ENCODE measurements at places on chromosomes 16 and 17.

DNA sequence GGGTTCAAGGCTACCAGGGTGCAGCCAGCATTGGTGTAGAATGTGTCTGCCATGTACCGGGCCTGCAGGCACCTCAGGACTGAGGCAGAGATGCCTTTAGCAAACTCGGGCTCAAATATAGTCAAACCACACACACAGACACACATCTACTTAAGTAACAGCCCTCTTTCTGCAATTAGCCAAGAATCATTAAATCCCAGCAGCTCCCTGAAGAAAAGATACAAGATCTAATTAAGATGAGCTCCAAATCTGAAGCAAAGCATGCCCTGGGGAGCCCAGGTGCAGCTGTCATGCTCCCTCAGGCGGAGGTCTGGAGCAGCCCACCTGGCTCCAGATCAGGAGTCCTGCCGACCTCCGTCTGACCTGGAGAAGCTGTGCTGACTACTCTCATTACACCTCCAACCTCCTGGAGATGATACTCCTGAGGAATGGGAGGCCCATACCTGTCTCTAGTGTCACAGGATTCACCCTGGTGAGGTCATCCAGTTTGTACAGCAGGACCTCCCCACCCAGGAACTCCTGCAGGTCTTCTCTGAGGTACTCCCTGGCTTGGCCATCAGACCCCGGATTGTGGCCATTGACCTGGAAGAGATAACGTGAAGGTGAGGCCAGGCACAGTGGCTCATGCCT is 6.9 kb downstream of the MYO19 start:
- DNase-seq, result no peak

DNA sequence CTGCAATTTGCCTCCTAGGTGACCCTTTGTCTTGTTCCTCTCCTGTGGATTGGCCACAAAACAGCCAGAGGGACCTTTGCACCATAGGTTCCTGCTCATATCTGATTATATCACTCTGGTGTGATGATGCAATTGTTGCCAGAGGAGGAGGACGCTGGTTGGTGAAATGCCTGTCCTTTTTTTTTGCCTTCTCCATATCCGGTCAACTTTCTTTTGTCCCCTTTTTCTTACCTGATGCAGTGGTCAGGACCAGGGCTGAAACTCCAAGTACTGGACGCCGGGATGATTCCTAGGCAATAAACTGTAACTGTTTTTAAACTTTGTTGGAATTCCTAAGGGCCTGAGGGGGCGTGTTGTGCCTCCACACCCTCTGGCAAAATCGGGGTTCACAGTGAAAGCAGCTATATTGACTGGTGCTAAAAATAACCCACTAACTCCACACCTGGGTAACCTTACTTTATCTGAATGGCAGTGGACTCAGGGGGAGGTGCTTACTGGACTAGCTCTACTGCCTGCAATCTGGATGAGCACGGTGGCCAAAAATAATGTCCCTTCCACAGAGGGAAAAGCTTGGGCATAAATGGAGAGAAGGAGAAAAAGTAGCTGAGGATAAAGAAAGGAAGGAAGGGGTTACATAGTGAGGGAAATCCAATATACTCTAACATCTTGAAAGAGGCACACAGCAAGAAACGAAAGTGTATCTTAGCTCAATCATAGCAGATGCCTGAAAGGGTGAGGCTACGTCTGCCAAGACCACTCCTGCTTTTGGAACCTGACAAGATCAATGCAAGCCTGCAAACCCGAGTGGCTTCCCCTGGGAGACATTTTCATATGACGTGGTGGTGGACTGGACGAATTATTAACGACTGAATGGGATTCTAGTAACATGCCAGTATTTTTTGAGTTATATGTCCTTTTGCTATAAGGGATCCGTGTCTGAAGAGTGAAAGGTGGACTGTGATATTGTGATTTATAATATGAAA is 28.4 kb upstream of the ZNF423 start:
- no peak for DNase-seq

GRCh38 chr16:1216296-1216619 is 8.8 kb downstream of the TPSG1 start:
- DNase-seq, result no peak

DNA sequence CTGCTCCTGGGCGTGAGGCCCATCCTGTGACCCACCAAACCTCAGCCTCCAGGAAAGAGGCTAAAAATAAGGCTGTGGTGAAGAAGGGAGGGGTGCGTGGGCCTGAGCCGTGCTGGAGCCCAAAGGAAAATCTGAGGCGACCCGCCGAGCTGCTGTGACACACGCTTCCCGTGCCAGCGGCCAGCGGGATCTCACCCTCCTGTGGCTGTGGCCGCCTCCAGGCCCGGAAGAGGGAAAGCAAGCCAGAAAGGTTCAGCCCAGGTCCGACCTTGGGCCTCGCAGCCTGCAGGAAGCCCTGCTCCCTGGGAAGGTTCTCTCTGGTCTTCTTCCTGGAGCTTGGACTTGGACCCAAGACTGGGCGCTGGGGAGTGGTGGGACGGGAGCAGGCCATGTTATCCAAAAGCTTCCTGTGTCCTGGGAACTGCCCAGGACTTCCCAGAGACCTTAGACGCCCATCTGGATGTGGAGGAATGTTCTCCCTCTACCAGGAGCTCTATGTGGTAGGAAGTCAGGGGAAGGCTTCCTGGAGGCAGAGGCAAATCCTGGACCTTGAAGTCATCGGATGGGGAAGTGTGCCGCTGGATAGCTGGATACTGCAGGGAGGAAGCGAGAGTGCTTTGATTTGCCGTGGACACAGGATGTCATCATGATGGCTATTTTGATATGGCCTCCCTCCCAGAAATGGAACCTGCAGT is 11.4 kb downstream of the SPNS2 start:
- DNase-seq, result no peak

GRCh38 chr17:60442271-60443173 is 20.2 kb downstream of the CHCT1 start:
- DNase-seq, result no peak

DNA sequence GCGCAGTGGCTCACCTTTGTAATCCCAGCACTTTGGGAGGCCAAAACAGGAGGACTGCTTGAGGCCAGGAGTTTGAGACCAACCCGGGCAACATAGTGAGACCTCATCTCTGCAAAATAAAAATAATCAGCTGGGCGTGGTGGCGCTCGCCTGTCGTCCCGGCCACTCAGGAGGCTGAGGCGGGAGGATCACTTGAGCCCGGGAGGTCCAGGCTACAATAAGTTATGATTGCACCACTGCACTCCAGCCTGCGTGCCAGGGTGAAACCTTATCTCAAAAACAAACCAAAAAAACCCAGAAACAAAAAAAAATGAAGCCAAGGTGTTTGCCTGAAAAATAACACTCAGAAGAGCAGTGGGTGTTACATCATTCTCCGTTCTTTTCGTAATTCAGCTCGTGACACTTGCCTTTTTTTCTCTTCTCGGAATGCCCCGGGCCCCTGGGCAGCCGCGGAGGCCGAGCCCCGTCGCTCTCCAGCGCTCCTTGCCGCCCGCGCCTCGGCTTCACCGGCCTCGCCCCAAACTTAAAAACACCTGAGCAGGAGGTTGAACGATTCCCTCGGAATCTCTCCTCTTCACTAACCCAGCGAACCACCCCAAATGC is 17.0 kb downstream of the PRCD start:
- DNase-seq, result peak; percentile 37

DNA sequence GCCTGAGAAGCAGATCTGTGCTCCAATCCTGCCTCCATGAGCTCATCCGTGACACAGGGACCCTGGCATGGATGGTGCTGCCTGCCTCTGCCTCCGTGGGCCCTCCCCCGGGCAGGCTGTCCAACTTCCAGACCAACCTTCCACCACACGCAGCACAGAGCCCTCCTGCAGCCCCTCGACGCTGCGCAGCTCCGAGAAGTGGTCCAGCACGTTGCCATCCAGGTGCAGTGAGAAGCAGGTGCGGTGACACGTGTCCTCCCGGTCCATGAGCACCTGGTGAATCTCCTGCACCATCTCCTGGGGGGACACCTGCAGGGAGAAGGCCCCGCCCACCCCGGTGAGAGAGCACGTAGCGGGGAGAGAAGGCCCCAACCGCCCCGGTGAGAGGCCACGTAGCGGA is 8.4 kb downstream of the CLUH start:
- no peak for DNase-seq

DNA sequence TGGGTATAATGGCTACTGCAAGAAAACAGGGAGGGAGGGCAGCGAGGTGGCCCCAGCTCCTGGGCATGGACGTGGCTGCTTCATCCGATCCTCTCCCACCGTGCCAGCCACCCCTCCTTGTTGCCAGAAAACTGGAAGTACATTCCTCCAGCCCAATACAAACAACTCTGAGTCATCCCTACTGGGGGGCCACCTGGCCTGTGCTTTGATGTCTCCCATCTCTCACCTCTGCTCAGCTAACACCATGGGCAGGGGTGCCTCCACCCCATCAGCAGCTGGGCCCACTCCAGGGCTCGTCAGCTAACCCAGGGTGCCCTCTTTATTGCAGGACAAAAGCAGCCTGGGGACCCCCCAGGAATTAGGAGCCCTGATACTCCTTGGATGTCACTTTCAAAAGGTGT is 2.0 kb downstream of the RHBDF2 start:
- no peak for DNase-seq

Data from effector CD8-positive, alpha-beta T cell (primary cell).